Nucleus accumbens (tissue), 56 donors: ENCODE measurements at places on chromosomes 3 and 15.

- DNase-seq = no peak
Observed at GRCh38 chr3:13013566-13013965, 59.7 kb downstream of the IQSEC1 start.

- no peak for DNase-seq
Observed at GRCh38 chr3:152505926-152506325, 237.2 kb downstream of the MBNL1 start.

DNA sequence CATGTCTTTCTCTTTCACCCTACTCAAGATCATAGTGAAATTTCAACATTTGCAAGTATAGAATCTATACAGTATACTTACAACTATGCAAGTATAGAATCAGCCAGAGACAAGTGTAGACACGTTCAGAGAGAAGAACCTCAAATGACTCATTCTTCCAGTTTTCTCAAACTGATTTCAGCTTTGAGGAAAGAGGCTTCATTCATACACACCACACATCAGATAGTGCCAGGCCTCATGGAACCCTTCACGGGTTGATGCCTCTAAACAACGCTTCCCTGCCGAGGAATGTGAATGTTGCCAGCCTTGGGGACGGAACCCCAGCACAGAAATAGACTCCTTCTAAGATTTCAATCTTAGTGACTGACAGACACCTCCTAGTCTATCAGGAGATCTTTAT is 135.7 kb downstream of the FOXP1 start:
- DNase-seq = no peak

DNA sequence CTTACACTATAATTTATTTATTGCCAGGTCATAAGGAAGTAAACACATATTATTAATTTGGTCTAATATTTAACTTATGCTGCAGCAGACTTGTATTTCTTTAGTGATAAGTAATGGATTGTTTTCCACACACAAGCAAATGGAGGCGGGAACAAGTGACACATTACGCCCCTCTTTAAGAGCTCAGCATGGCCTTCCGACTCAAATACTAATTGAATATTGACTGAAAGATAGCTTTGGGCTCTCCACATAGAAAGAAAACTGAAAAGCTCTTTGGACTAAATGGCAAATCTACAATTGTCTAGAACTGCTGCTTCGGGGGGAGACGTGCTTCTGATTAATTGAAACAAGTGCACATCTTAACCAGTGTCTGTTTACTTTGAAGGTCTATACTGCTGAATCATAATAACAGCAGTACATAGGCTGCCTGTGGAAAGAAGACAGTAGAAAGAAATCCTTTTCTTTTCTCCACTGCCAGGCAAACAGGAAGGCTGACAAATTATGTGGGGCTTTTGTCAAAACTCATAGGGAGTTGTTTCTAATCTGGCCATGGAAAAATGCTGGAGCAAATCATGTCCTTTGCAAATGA is 15.9 kb downstream of the CADPS start:
- DNase-seq = no peak

DNA sequence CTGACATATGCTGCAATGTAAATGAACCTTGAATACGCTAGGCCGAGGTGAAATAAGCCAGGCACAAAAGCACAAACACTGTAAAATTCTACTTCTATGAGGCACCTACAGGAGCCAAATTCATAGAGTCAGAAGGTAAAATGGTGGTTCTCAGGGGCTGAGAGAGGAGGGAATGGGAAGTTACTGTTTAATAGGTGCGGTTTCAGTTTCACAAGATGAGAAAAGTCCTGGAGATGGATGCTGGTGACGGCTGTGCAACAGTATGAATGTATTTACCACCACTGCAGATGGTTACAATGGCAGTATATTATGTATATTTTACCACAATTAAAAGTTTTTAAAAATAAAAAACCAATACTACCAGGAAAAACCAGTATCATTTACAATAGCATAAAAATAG is 4.0 kb downstream of the TNK2 start:
- DNase-seq = no peak

DNA sequence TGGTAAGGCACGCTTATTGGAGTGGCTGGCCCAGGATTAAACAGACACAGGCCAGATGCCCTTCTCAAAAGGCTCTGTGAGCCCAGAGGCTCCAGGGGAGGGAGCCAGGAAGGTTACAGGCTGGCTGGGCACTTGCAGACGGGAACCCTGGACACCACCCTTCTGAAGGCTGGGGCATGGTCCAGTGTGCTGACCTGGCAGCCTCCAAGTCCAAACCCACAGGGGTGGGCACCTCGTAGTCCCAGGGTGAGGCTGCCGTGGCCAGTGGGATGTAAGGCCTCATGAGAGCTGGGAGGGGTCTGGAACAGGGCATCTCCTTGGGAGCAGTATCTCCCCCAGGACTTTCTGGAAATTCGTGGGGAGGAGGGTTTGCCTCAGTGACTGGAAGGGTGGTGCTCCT is 19.6 kb downstream of the EFCC1 start:
- no peak for DNase-seq

DNA sequence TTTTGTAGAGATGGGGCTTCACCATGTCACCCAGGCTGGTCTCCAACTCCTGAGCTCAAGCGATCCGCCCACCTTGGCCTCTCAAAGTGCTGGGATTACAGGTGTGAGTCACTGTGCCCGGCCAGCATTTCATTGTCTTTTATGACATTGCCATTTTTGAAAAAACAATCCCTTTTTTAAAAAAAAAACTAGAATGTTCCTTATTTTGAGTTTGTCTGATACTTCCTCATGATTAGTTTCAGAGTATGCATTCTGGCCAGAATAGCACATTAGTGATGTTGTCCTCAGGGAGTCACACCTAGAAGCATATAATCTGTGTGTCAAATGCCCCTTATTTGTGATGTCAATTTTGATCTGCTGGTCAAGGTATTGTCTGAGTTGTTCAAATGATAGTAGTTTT is 21.2 kb upstream of the NMD3 start:
- DNase-seq = no peak

DNA sequence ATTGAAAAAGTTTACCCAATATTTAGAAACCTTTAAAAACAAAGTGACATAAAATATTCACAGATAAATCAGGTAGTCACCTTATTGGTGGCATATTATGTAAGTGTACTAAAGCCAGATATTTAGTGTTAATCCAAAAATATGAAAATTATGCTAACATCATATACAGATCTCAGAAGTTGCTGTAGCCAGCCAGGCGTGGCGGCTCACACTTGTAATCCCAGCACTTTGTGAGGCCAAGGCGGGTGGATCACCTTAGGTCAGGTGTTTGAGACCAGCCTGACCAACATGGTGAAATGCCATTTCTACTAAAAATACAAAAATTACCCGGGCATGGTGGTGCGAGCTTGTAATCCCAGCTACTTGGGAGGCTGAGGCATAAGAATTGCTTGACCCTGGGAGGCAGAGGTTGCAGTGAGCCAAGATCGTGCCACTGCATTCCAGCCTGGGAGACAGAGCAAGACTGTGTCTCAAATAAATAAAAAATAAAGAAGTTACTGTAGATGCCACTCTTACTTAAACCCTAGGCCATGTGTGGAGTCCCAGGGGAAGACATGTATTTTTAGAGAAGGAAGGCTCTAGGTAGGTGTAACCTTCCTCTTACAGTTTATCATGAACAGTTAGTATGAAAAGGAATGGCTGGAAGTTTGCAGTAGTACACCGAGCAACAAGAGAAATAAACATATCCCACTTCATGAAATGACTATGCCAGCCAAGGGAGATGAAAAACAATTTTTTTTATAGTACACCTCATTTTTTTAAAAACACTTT is 9.6 kb downstream of the SETD5 start:
- no peak for DNase-seq

- DNase-seq = no peak
Observed at GRCh38 chr3:60207905-60208304, 1043.3 kb downstream of the FHIT start.

DNA sequence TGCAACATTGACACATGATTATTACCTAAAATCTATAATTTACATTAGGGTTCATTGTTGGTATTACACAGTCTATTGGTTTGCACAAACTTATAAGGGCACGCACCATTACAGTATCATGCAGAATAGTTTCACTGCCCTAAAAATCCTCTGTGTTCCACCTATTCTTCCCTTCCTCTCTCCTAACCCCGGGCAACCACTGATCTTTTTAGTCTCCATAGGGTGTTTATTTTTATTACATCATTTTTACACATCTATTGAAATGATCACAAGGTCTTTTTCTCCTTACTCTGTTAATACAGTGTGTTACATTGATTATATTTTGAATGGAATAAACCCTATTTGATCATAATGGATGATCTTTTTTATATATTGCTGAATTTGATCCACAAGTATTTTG is 15.5 kb upstream of the ECT2 start:
- no peak for DNase-seq

DNA sequence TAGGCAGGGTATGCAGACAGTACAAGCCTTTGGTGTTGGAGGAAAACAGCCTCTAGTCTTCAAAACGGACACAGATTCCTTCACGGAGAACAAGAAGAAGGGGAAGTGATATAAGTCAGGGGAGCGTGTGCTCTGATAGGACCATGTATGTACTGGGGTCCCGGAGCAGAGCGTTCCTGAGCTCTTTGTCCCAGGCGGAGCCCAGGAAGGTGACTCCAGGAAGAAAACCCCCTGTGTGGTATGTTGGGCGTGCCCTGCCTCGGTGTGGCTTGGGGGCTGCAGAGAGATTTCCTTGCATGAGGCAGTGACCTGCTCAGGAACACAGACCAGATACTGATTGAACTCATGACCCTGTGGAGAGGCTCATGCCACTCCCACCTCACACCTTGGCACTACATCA is 21.7 kb downstream of the MELTF start:
- no peak for DNase-seq

GRCh38 chr3:18559331-18559842 is 134.2 kb upstream of the SATB1 start:
- no peak for DNase-seq

GRCh38 chr3:52319921-52320595 is 3.9 kb downstream of the DNAH1 start:
- DNase-seq = no peak

- DNase-seq = no peak
Observed at GRCh38 chr3:161263057-161263456, 41.9 kb downstream of the NMD3 start.

- DNase-seq = no peak
Observed at GRCh38 chr15:35545316-35545823, 595 bp downstream of the DPH6 start.

- DNase-seq = no peak
Observed at GRCh38 chr3:106215047-106215446, 346.2 kb upstream of the CBLB start.

DNA sequence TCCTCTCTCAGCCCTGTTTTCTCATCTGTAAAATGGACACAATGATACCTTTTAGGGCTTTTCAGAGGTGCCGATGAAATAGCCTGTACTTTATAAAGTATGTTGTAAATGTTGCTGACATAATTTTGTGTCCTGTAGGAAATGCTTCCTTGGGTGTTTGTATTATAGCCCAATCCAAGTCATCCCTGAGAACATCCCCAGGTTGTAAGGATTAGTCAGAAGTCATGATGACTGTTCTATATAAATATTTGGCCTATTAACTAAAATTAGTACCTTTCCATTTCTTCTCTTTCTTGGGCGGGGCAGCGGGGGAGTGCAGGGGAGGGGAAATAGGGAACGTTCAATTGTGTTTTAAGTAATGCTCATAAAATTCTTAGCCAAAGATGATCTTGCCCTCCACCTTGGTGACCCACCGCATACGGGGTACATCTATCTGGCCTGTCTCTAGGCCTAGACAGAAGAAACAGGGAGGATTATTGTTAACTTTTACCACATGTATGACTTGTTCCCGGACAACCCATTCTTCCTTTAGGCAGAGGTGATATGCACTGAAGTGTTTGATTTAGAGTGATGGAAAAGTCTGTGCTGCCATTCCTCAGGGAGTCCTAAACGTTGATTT is 120.7 kb downstream of the VGLL4 start:
- DNase-seq = no peak

DNA sequence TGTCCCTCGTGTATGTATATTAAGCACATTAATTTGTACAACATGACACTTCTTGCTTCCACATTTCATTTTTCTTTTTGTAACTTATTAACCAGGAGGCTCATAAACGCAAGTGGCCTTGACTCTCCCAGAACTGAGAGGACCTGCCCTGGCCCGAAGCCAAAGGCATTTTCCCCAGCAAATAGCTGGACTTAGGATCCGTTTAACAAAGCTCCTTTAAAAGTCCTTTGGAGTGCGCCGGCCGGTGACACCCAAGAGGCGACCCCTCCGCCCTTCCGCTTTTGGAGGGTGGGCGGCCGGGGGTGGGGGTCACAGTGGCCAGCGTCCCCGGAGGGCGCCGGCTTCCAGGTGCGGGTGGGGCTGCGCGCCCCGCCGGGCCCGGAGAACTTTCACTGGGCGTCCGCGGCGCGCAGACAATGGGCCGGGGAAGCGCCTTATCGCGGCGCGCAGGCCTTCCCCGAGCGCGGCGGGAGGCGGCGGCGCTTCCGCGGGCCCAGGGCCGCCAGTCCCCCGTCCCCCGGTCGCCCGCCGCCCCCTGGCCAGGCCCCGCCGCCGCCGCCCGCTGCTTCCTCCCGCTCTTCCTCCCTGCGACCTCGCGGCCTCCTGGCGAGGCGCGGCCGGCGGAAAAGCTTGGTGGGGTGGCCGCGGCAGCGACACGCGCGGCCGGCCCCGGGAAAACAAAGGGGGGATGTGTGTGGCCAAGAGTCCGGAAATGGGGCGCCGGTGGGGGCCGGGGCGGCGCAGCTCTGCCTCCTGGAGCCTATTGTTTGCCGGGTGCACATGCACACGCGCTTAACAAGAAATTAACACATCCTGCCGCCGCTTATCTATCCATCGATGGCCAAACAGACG is 613.4 kb downstream of the MCTP2 start:
- no peak for DNase-seq

DNA sequence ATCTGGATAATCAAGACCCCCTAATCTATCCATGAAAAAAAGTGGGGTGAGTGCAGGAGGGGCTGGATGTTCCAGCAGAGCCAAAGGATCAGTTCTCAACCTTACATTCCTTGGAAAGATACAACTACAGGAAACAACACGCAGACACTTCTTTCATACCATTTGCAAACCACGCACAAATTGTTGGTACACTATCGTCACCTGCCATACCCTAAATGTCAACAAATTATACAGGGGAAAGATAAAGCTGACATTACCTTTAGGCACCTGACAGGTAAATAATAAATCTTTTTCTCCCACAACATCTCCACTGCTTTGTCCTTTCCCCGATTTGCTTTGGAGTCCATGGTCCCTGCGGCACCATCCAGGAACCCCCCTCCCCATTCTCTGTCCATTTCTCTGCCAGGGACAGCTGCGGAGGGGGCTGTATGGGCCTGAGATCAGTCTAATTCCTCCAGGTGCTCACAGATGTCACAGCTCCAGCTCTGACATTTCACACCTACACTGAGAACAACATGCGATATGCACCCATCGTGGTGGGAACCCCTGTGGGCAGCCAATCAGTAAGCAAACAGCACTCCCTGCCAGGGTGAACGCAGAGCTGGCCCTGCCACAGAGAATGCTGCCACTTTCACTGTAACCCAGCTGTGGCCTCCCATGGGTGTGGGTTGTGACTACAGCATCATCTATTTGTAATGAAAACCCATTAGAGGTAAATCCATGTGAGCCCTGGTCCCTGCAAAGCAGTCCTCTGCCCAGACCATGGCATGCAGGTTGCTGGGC is 37.7 kb upstream of the BCL2L10 start:
- no peak for DNase-seq

GRCh38 chr3:148230473-148230872 is 467.2 kb upstream of the AGTR1 start:
- DNase-seq = no peak

- DNase-seq = no peak
Observed at GRCh38 chr3:11624704-11625375, 18.9 kb downstream of the VGLL4 start.

- no peak for DNase-seq
Observed at GRCh38 chr15:66655511-66655910, 46.5 kb upstream of the SMAD6 start.
